ENCODE measurements at places on chromosomes 5 and 9. TPM values are rescaled to one million over a fixed set of nuclear protein-coding genes. Genes with fewer than 3 reads are reported as not detected.

The GDA gene
- 0.83 TPM for polyA plus RNA-seq

The CCDC180 gene
- polyA plus RNA-seq = 14.2 TPM

The ADGRD2 gene
- not detected for polyA plus RNA-seq

DNA sequence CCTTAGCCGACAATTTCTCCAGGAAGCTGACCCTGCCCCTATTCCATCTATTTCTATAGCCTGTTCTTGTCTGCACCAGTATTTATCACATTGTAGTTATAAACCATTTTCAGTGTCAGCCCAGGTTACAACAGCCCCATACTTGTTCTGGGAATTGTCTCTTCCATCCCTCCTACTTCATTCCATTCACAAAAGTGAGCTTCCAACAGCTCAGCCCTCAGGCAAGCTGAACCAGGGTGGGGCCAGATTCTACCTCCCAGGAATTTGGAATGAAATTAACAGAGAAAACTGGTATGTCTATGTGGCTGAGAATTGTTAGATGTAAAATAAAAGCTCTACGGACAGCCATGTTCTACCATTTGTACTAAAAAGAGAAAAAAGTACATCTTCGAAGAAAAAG is 36.1 kb downstream of the STRBP start:
- no peak for DNase-seq

The AJM1 gene
- 0.93 TPM for polyA plus RNA-seq

The OR13C2 gene
- polyA plus RNA-seq = not detected

Measured in muscle of arm (tissue), 14 donors.